Stimulated activated CD4-positive, alpha-beta T cell treated with anti-CD3 and anti-CD28 coated beads, TNF-alpha, amount 100 ng/mL, for 4 hours (primary cell): ENCODE measurements at places on chromosomes 6 and 20.

DNA sequence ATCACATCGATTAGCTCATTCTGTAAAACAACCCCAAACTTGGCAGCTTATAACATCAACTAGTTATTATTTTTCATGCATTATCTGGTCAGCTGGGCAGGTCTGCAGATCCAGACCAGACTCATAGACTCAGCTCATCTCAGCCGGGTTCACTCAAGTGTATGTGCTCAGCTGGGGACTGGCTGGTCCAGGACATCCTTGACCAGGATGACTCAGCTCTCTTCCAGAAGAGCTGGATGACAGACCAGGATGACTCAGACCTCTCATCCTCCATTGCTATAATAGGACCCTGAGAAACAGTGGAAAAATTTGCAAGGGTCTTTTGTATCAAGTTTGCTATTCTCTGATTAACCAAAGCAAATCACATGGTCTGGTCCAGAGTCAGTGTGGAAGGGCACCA is 312.5 kb upstream of the PLCB4 start:
- DNase-seq: no peak

DNA sequence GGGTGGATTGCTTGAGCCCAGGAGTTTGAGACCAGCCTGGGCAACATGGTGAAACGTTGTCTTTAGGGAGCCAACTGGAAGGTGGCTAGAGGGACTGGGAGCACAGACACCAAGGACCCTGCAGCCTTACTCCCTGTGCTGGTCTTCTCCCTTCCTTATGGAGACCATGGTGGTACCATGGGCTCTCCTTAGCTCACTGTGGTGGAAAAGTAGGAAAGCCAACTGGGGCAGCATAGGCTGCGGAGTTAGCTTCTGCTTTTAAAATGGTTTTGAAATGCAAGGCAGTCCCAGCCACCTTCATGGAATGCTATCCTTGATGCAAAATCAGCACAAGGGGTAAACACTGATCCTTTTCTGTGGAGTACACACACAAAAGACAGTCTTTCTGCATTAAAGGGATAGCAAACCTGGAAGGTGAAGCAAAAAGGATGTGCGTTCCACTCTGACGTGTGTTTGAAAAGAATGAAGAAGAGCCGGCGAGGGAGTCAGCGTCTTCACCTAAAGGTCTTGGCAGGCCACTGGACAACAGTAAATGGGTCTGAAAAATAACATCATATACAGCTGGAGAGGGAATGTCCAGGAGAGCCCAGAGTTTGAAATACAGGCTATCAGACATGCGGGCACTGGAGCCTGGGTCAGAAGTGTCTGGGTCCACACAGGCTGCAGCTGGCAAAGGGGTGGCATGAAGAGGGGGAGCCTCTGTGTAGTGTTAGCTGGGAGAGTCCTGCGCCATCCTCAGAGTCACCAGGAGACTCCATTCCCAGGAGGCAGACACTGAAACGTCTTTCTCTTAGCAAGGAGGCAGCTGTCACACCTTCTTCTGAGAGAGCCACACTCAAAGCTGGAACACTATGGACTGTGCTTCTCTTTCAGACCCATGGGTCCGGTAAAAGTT is 58.5 kb downstream of the GPR6 start:
- DNase-seq: no peak

- DNase-seq: no peak
Measured at GRCh38 chr6:49919261-49919660, 44.7 kb downstream of the DEFB114 start.

GRCh38 chr6:33830635-33831240 is 26.9 kb upstream of the MLN start:
- DNase-seq: no peak

GRCh38 chr6:30686009-30686907 is at the start of gene PPP1R18:
PPP1R18 (minus strand) TSS chr6:30686645; CDS start chr6:30686018, 627 bp downstream.
- DNase-seq: peak; percentile 84

DNA sequence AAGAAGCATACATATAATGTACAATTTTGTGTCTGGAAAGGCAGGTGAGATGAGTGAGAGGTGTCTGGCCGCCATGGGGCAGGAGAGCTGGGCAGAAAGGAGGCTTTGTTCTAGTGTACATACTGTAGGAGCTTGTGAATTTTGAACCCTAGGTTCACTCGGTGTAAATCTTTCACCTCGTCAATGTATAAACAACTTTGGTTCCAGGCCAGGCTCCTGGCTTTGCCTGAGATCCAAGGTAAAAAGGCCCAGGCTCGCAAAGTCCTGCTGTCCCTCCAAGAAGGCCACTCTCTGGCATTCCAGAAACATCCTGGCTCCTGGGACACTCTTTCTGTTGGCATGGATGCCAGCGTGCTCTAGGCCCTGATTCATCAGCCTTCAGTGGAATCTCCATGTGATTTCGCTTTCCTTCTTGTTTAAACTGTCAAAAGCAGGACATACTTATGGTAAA is 7.1 kb upstream of the SLC22A7 start:
- no peak for DNase-seq

GRCh38 chr6:138013959-138014358 is 93.3 kb downstream of the PERP start:
- DNase-seq: no peak

GRCh38 chr6:107786179-107786578 is 37.9 kb downstream of the SCML4 start:
- no peak for DNase-seq

GRCh38 chr20:61166324-61166723 is 85.7 kb upstream of the CDH4 start:
- no peak for DNase-seq

- DNase-seq: no peak
Measured at GRCh38 chr20:17172836-17173516, 53.9 kb upstream of the PCSK2 start.

- DNase-seq: peak; percentile 70
Measured at GRCh38 chr6:26195376-26195923, 108.2 kb downstream of the HFE start.

- DNase-seq: no peak
Measured at GRCh38 chr6:68313911-68314310, 321.2 kb upstream of the ADGRB3 start.

GRCh38 chr6:168035661-168036545 is 38.4 kb downstream of the KIF25 start:
- no peak for DNase-seq

DNA sequence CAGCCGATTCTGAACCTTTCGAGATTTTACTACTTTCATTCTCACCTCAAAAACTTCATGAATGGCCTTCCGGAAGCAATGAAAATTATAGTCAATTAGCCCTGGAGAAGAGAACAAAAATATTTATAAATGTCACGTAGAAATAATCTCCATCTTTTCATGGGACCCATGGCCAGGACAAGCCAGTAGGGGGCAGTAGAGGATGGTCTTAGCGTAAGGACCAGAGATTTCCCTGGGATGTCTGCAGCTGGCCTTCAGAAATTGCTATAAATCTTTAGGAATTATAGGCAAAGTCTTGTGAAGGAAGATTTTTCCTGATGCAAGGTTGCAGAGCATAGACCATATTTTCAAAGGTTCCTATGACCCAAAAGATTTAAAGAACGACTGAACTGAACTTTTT is 15.6 kb upstream of the UBE2J1 start:
- DNase-seq: peak; percentile 26

GRCh38 chr6:129022011-129022553 is 139.1 kb downstream of the LAMA2 start:
- no peak for DNase-seq
